ENCODE measurements at places on chromosomes 3 and 15. TPM values are rescaled to one million over a fixed set of nuclear protein-coding genes. Genes with fewer than 3 reads are reported as not detected.

Gene NLGN1
- polyA plus RNA-seq: 1.1 TPM

Gene CYP1A1
- 0.03 TPM for polyA plus RNA-seq

Gene SCN11A
- polyA plus RNA-seq: not detected

Gene VIPR1
- not detected for polyA plus RNA-seq

Gene FGF12
- not detected for polyA plus RNA-seq

Gene WDR76
- polyA plus RNA-seq: 4.8 TPM

Gene NR2E3
- polyA plus RNA-seq: 0.19 TPM

Gene PRTG
- polyA plus RNA-seq: 0.89 TPM

Gene TIGIT
- not detected for polyA plus RNA-seq

Gene GRK7
- not detected for polyA plus RNA-seq
